Activated CD4-positive, alpha-beta T cell treated with anti-CD3 and anti-CD28 coated beads, Interleukin-2, amount 10 ng/mL, durations not matched to agents 24 days and 14 days (primary cell): ENCODE measurements at places on chromosomes 1 and 21. TPM values are rescaled to one million over a fixed set of nuclear protein-coding genes. Genes with fewer than 3 reads are reported as not detected.

KCNH1 gene
- total RNA-seq = not detected in 2 replicates

PODN gene
- total RNA-seq = not detected in 2 replicates

EPRS1 gene
- total RNA-seq = 182 and 200 TPM in 2 replicates

DNA sequence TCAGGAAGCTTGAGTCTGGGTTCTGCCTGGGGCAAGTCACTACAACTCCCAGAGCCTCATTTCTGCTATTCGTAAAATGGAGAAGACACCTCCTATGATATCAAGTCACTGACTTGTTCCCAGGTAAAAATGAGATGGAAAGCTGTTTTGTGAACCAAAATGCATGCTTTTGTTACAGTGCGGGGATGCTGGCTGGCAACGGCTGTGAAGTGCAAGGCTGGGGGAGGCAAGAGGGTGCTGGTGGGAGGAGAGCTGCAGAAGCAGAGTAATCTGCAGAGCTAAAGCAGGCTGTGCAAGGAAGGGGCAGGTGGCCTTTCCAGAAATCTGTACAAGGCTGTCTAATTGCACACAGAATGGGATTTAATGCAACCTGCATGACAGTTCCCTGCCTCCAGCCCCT, 150.9 kb downstream of the CNIH3 start:
- no peak for DNase-seq
- no peak overlapping the region for H3K27ac ChIP-seq
- no peak overlapping the region for H3K4me3 ChIP-seq
- no peaks in the 10 kb centered on the region for H3K36me3 ChIP-seq
- H3K4me1 ChIP-seq = no peaks in the 10 kb centered on the region
- peaks cover 10% of the 10 kb centered on the region for H3K27me3 ChIP-seq

DNA sequence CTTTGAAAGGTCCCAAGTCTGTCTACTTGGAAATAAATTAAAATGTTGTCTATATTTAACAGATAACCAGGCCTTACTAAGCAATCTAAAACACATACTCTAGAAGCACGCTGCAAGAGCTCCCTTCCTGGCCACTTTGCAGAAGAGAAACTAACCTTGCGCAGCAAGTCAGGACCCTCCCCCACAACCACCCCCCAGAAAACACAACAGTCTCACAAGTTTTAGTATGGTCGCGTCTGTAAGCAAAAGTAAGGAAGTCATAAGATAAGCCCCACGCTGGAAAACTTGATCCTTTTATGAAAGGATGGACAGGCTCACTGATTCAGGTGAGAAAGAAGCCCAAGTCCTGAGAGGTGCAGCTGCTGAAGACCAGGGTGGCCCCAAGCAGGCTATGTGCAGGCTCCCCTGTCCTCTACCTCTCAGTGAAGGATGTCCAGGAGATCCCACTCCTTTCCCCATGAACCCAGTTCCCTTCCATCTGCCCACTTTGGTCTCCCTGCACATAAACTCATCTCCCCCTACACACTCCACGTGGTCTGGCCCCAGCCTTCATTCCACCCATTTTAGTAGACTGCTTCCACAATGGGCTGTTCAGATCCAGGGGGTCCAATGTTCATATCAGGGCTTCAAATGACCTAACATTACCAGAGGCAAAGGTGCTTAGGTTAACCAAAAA, 23.8 kb downstream of the HIVEP3 start:
- H3K4me1 ChIP-seq = peaks cover 76% of the 10 kb centered on the region
- DNase-seq = no peak
- H3K4me3 ChIP-seq = no peak overlapping the region
- H3K27me3 ChIP-seq = no peaks in the 10 kb centered on the region
- H3K27ac ChIP-seq = no peak overlapping the region
- H3K36me3 ChIP-seq = no peaks in the 10 kb centered on the region

- H3K27me3 ChIP-seq = no peaks in the 10 kb centered on the region
- peaks cover 56% of the 10 kb centered on the region for H3K36me3 ChIP-seq
- H3K27ac ChIP-seq = no peak overlapping the region
- H3K4me3 ChIP-seq = no peak overlapping the region
- no peak for DNase-seq
Observed at GRCh38 chr1:160237558-160237957, 24.8 kb downstream of the DCAF8 start.

- no peak overlapping the region for H3K27ac ChIP-seq
- no peak for DNase-seq
- no peaks in the 10 kb centered on the region for H3K4me1 ChIP-seq
- H3K36me3 ChIP-seq = no peaks in the 10 kb centered on the region
- no peaks in the 10 kb centered on the region for H3K27me3 ChIP-seq
- no peak overlapping the region for H3K4me3 ChIP-seq
Observed at GRCh38 chr1:37001703-37002102, 32.6 kb downstream of the GRIK3 start.

DNA sequence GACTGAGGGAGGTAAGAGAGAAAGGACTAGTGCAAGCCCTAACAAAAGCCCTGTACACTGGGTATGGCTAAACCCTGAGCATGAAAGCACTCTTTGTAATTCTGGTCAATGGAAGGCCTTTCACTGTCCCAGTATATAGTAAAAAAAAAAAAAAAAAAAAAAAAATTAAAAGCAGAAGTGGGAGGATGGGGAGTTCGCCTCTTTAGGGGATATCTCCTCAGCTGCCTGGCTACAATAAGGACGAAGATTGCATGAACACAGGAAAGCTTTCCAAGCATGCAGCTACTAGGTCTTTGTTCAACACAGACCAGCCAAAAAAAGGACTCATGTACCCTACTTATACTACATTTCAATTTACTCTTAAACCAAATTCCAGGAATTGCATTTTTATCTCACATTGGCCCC, 59.1 kb downstream of the EIF4G3 start:
- peaks cover 10% of the 10 kb centered on the region for H3K36me3 ChIP-seq
- DNase-seq = no peak
- H3K4me1 ChIP-seq = no peaks in the 10 kb centered on the region
- H3K27ac ChIP-seq = no peak overlapping the region
- H3K4me3 ChIP-seq = no peak overlapping the region

- no peak for DNase-seq
- no peaks in the 10 kb centered on the region for H3K4me1 ChIP-seq
- no peaks in the 10 kb centered on the region for H3K27me3 ChIP-seq
- no peak overlapping the region for H3K27ac ChIP-seq
Observed at GRCh38 chr1:17401841-17402240, 29.8 kb downstream of the PADI6 start.

DNA sequence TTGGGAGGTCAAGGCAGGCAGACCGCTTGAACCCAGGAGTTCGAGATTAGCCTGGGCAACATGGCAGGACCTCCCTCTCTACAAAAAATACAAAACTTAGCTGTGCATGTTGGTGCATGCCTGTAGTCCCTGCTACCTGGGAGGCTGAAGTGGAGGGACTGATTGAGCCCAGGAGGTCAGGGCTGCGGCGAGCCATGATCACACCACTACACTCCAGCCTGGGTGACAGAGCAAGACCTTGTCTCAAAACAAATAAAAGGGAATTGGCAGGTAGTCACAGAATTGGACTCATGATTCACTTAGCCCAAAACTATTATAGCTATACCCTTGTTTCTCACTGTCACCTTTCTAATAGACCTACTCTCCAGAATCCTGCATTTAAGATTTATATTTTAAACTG, 5.5 kb downstream of the TADA1 start:
- no peak for DNase-seq
- no peak overlapping the region for H3K27ac ChIP-seq
- H3K36me3 ChIP-seq = peaks cover 38% of the 10 kb centered on the region
- no peak overlapping the region for H3K4me3 ChIP-seq
- peaks cover 54% of the 10 kb centered on the region for H3K4me1 ChIP-seq

GRCh38 chr1:77228836-77229235, 9.6 kb upstream of the PIGK start:
- no peaks in the 10 kb centered on the region for H3K4me1 ChIP-seq
- no peaks in the 10 kb centered on the region for H3K36me3 ChIP-seq
- no peak overlapping the region for H3K27ac ChIP-seq
- H3K4me3 ChIP-seq = no peak overlapping the region
- DNase-seq = no peak
